Stimulated activated CD4-positive, alpha-beta T cell treated with anti-CD3 and anti-CD28 coated beads, Interleukin-15, amount 100 ng/mL, for 24 hours (primary cell): ENCODE measurements at places on chromosomes 6 and 20.

GRCh38 chr6:36769676-36770499 is 69.4 kb downstream of the CPNE5 start:
- DNase-seq: peak; percentile 53

DNA sequence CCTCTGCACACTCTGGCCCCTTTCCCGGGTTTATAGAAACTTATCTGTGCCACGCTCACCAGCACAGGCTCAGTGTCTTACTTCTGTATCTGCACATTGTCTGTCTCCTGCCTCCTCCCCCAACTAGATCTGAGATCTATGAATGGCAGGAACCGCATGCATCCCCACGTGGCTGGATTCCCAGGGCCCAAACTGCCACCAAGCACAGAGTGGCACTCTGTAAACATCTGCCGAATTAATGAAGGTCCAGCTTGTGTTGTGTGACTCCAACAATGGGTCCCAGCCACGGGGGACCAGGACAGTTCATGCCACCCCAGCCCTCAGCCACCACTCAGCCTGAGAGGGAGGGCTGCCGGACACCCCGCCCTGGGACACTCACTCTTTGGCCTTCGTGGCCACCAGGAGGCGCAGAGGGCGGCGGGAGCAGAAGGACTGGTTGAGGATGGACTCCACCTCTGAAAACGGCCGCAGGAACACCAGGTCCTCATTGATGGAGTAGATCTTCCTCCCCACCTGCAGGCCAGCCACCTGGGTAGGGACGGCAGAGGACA is 171.1 kb downstream of the PREX1 start:
- no peak for DNase-seq

- DNase-seq: no peak
These were observed 79.4 kb downstream of the ASXL1 start for GRCh38 chr20:32437391-32438074.

GRCh38 chr20:4266183-4266582 is 250.8 kb upstream of the RNF24 start:
- DNase-seq: no peak

- DNase-seq: no peak
These were observed 3.0 kb downstream of the ZC2HC1B start for GRCh38 chr6:143867236-143867635.

DNA sequence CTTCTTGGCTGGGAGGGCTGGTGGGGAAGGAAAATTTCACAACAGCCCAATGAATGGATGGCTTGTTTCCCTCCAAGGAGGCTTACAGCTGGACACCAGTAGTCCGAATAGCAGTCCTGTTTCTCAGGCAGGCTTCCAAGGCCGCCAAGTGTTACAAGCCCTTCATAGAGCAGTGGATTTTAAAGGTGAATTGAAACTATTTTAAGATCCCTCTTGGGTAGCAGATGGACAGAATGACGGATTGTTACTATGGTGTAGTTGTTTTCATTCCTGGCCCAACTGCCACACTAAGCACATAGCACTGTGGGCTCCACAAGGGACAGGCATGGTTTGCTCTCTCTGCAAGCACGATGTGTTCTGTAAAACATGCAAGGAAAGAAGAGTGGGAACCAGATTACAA is 203.3 kb upstream of the TAB2 start:
- DNase-seq: no peak

GRCh38 chr20:11274141-11274594 is 600.4 kb upstream of the JAG1 start:
- no peak for DNase-seq

- no peak for DNase-seq
These were observed 19.6 kb downstream of the MARCKS start for GRCh38 chr6:113876695-113877094.

DNA sequence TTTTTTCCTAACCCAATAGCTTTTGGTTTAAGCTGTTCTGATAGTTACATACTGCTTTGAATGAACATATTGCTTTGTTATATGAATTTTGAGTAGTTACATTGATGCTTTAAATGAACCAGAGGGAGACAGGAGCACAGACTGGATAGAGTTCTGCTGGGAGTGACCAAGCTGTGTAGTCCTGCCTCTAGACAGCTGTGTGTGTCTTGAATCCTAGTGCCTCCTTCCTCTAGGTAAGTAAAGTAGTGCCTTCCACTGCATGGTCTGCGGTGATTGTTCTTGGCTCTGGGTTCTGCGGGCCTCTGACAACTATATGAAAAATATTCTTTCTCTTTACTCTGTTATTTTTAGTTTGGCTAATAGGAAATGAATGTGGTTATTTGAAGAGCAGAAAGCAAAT is 46.0 kb upstream of the ADGRG6 start:
- no peak for DNase-seq

DNA sequence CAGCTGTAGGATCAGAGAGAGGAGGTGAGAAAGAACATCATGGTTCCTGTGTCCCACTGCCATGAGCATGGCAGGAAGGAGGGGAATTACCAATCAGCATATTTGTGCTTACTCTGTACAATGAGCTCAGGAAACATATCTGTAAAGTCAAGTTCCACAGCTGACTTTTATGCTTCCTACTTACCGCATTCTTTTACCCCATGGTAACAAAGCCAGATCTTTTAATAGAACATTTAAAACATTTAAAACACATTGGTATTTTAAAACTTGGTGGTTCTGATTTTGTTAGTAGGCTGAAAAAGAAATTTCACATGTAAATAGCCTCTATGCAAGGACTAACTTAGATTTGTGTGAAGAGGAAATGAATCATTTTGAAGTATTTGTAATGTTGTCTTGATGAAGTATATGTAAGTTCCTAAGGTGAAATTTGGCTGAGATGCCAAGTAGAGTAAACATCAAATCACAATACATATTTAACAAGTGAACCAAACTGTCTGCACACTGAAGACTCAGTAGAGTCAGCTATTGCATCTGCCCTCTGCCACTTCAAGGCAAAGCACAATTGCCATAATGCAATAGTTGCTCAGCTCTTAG is 114.7 kb downstream of the GJA10 start:
- DNase-seq: no peak

DNA sequence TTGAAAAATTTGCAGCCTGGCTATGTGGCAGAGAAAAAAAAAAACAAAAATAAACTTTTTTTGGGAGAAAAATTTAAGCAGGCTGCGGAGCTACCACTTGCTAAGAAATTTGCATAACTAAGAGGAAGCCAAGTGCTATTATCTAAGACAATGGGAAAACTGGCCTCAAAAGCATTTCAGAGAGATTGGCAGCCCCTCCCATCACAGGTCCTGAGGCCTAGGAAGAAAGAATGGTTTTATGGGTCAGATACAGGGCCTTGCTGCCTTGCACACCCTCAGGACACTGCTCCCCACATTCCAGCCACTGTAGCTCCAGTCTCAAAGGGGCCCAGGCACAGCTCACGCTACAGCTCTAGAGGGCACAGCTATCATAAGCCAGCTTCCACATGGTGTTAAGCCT is 777.9 kb downstream of the TENT5A start:
- no peak for DNase-seq

- DNase-seq: no peak
These were observed 286.1 kb upstream of the PLCB4 start for GRCh38 chr20:8782804-8783203.
